NCI-H226 (cell line): ENCODE measurements at places on chromosomes 16 and 17.

- no peak for DNase-seq
These were observed 1.2 kb downstream of the GNA13 start for GRCh38 chr17:65055280-65055707.

GRCh38 chr17:9467518-9467917 lies 108.1 kb downstream of the STX8 start:
- DNase-seq, result no peak

DNA sequence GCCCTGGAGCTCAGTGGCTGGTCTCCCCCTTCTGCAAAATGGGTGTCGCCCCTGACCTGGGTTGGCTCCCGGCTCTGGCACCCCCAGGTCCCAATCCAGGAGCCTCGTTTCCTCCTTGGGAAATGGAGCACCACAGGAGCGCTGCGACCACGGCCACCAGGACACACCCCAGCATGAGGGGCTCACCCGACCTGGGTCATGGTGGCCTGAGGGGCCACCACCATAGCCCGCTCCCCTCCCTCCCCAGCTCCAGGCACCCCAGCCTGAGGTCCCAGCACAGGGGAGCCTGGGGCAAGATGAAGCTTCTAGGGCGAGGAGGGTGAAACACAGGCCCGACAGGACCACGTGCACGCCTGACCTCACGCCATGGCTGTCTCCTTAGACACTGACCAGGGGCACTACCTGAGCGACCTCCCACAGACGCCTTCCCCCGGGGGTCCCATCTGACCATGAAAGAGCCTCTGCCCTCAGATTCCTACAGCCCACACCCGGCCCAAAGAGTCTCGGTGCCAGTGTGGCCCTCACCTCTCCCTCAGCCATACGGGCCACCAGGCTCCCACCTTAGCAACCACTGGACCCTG lies 11.8 kb downstream of the BCAR1 start:
- no peak for DNase-seq

DNA sequence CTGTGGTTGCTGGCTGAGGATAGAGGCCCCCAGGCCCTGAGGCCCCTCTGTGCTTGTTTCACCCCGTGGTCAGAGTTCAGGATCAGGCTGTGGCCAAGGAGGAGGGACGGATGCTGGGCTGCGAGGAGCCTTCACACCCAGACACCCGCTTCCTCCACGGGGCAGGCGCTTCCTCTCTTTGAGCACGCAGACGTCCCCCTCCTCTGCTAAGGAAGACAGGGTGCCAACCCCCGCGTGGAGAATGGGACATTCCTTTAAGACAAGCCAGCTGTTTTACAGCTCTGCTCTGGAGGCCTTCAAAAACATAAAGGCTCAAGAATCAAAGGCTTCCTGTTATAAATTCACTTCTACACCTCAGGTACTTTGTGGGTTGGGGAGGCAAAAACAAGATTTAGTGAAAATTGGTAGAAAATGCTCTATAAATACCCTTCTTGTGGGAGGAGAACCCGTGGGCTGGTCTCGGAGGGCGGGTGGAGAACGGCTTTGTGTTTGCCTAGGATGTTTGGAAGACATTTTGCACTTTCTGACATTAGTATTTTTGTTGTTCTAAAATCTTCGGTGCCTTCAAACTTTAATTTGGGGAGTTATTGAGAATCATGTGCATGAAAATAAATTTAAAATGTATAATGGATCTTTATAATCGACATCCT lies 60.8 kb upstream of the FOXF1 start:
- DNase-seq, result no peak

- DNase-seq, result no peak
These were observed 180.0 kb upstream of the CACNG3 start for GRCh38 chr16:24075931-24076716.

DNA sequence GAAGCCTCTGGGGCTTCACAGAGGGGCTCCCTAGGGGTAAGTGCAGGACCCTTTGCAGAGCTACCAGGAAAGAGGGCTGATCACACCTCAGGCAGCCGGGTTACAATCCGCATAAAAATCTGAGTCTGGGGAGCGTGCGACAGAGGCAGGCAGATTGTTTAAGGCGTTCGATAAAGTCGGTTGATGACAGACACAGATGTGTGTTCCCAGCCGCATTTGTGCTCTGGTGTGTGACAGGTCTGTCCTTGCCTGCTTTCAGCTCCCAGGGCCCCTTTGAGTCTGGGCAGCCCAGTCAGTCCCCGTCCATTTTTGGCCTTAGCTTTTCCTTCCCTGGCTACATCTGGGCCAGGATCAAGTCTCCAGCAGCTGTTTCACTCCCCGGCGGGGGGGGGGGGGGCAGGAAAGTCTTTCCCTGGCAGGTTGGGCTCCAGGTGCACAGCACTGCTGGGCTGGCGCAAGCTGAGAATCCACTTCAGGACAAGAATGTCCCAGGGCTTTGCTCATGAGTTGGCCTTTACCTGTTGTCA lies 1.3 kb upstream of the ZACN start:
- DNase-seq, result no peak

DNA sequence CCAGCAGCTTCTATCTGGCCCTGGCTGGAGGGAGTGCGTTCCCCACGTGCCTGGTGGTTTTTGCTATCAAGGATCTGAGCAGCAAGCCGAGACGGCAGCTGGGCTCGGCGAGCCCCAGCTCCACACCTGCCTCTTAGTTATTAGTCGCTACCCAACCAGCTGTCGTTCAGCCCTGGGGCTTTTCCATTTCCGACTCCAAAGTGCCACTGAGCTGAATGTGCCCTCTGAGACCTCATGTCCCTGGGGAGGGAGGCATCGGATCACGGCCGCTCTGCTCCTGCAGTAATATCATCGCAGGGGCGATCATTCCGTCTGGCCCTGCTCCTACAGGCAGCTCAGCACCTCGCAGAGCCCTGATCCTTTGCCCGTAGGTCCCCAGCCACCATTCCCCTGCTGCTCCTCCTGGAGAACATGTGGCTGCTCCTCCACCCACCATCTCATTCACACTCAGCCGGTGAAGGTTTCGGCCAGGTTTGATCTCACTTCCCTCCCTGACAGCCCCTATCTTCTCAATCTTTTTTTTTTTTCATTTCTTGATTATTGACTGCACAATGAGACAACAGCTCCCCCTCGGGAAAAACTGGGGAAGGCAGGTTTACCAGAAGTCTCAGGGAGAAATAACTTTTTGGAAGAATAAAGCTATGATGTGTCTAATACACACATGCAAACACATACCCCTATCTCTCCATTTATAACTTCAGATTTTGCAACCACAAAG lies 86.7 kb downstream of the ZFHX3 start:
- DNase-seq, result no peak

DNA sequence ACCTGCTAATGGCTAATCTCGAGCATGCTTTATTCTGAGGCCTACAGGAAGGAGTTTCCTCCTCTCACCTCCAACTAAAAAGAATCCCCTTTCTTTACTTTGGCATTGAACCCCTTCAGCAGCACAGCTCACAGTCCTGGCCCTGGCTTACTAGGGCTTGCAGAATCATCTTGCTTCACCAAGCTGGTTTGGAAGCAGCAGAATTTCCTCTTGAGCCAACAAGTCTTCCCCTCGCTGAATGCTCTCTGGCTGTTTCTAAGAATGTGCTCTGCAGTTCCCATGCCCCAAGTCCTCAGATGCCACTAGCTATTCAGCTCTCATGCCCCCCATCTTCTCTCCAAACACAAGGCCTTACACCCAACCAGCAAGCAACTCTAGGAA lies 271.2 kb downstream of the NTN1 start:
- no peak for DNase-seq

GRCh38 chr17:47252766-47253512 lies 688 bp upstream of the ITGB3 start:
- no peak for DNase-seq

GRCh38 chr17:4789701-4789950 lies 862 bp downstream of the GLTPD2 start:
- DNase-seq, result no peak

DNA sequence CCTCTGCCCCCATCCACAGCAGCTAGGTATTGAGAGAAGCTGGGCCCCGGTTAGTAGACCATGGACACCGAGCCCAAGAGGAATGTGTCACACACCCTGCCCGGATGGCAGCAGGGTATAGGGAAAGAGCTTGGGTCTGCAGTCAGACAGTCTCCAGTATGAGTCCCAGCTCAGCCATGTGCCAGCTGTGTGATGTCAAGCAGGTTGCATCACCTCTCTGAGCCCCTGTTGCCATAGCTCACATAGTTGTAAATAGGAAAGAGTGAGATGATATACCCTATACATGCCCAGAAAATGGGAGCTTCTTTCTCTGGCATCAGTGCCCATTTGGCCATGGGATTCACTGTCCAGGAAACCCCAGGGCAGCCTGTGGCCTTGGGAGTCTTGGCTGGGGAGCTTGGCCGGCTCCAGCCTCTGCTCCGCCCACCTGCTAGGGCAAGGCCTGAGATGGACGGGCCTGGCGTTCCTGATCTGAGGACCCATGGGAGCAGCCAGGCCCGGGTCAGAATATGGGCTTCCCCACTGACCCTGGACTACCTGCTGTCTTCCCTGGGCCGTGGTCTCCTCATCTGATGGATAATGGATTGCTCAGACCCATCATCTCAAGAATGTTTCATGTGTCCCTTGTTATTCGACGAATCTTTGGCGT lies 13.2 kb downstream of the CD300LG start:
- DNase-seq, result no peak

DNA sequence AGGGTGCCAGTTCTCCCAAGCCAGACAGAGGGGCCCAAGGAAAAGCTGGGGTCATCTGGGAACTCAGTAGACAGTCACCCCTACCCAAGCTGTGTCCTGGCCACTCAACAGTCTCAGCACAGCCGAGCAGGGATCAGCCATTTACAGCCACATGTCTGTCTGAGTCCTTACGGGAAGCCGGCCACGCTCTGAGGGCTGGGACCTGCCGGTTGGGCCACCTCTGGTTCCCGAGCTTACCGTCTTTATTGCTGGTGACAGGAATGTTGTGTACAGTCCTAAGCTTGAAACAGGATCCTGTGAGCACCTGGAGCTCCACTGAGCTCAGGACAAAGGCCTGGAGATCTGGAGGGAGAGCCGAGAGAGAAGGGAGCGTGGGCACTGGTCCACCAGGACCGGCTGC lies 59.8 kb downstream of the TIMM22 start:
- no peak for DNase-seq

DNA sequence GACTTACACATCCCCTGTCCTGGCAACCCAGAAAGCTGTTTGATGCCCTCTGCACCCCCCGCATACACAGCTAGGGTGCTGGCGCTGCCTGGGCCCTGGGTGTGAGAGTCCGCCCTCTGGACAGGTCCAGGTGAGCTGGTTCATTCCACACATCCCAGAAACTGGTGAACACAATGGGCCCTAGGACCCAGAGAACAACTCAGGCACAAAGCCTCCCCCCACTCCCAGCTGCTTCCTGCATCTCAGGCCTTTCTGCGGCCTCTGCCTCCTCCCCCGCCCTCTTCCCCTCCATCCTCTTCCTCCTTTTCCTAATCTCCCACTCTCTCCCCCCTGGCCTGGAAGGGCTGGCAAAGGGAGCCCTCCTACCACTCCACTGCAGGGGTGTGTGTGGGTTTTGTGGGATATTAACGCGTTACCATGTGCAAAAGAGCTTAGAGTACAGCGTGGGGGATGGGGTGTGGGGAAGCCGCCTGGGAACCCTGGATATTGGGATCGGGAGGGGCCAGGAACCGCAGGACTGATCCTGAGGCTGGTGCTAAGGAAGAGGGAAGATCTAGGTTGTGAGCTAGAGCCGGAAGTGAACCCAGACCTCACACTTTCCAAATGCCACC lies 1.6 kb upstream of the PPP1R9B start:
- DNase-seq, result peak; percentile 94

GRCh38 chr17:59423137-59423724 lies 91.8 kb downstream of the YPEL2 start:
- DNase-seq, result peak; percentile 84

GRCh38 chr17:4124999-4125398 lies 17.8 kb downstream of the ZZEF1 start:
- DNase-seq, result no peak

- no peak for DNase-seq
These were observed 444.1 kb upstream of the RBFOX1 start for GRCh38 chr16:6888531-6888930.

GRCh38 chr17:80942423-80943345 lies 49.0 kb upstream of the CHMP6 start:
- no peak for DNase-seq

DNA sequence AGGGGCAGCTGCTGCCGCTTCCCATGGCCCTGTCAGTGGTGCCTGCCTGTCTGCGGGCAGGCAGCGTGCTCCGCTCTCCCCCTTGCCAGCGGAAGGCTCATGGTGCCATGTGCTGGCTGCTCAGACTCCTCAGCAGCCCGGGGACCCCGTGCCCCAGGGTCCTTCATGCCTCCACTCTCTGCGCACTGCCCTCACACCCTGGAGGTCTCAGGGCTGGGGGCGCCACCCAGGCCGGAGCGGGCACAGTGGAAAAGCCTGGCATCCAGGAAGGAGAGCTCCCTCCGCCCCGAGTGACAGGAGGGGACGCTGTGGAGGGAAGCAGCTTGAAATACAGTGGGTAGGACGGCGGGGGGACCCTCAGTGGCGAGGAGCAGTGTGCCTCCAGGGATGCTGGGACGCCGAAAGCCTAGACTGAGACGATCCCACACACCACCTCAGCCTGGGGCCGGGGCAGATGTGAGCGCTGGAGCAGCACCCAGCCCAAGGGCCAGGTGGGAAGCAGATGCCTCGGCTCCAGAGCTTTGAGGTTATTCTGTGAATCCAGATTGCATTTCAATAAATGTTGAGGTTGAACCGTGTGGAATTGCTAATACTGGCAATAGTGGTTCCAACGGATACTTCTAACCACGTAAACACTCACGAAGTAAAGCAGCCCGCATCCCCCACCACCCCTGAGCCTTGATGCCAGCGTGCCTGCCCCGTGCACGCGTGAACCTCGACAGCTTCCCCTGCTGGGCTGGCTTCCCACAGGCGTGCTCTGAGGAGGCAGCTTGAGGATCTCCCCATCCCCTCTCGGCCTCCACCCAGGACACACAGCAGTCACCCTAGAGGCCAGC lies 6.5 kb downstream of the TMEM204 start:
- DNase-seq, result no peak

GRCh38 chr17:60893475-60893874 lies 215.8 kb downstream of the BCAS3 start:
- DNase-seq, result no peak

DNA sequence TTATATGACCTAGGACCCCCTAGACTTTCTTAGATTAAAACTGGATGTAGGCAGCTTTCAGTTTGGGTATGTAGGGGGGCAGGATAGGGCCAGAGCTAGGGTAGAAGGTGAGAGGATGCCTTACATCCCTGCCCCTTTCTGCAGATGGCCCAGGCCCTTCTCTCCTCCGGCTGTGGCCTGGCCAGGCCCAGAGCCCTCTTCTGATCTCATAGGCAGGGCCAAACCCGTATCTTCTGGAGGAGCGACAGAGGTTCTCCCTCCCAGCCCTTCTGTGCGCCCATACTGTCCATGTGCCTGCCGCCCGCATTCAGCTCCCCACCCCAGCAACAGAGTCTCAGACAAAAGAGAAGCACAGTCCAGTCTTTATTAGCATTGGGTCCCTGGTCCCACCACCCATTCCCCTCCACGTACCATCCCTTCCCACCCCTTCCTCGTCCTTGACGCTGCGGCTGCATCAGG lies 2.0 kb upstream of the TSPOAP1 start:
- no peak for DNase-seq

DNA sequence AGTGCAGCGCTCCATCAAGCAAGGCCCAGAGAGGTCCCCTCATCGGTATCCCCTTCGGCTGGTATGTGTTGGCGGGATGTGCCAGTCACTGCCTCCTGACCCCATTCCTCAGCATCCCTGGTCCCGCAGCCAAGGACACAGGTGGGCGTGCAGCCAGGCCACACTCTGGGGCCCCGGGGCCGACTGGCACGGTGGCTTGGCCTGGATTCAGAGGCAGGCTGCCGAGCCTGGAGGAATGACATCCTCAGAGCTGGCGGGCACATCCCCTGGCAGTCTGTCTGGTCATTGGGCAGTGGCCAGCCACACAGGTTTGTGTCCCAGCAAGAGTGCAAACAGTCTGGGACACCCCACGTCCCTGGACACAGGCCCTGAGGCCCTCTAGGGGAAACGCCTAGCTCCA lies 111.1 kb downstream of the SDK2 start:
- DNase-seq, result no peak
